ENCODE measurements at places on chromosomes 5 and 9. TPM values are rescaled to one million over a fixed set of nuclear protein-coding genes. Genes with fewer than 3 reads are reported as not detected.

Gene NRG2
- total RNA-seq = 1.4 TPM

Gene PKD2L2
- total RNA-seq = 0.21 TPM

Gene CDKN2B
- 1.8 TPM for total RNA-seq

Gene SLC25A2
- total RNA-seq = 0.69 TPM

DNA sequence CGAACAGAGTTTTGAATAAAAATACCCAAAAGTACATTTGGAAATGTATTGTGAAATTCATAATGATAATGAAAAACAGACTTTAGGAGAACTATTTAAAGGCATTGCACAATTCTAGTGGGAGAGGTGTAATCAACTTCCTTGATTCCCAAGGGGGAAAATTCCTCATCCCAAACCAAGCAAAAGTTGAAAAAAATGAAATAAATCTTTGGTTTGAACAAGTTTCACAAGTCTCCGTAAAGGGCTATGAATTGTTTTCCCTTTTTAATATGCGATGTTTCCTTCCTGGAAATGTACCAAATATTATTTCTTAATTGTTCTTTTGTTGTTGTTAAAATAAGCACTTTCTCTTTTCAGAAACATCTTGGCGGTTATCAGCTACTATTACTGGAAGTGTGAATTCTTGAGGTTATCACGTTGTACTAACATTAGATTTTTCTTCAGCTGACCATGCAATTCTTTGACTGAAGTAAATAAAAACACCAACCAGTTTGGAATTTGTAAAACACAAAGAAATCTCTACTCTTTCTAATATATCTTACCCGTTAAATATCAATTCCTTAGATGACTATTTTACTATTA lies 59.3 kb downstream of the SVEP1 start:
- DNase-seq = no peak

DNA sequence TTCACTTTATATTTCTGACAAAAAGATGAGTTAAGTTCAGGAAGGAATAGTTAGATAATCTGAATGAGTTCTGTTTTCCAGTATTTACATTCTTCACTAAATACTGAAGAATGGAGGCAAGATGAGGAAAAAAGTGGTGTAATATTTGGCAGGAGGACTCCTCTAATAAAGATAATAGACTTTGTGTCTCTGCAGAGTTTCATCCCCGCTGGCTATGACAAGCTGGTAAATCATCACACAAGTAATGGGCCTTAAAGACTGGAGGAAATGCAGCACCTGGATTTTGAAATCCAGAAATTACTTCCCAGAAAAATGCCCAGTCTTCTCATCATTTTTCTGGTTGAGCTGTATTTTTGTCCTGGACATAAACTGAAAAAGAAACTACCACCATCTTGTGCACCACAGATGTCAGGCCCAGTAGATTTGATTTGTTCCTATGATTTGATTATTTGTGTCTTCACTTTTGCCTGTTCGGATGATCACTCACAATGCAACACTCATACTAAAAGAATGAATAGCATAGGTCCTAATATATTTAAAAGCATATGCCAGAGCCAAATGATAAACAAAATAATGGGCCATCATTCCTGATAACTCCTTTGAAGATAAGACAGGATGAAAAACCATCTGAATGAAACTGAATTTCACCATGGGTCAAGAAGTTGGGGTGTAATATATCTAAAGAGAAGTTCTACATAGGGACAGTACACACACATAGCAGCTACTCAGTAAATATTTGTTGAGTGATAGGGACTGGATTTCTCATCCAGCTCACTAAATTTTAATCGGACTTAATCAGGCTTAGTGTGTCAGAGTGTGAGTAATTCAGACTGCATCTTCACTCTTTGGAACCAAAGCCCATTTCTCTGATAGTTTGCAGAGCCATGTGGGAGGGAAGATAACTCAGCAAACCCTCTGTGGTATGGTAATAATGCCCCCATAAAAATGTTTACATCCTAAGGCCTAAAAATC lies 200.5 kb downstream of the HINT1 start:
- no peak for DNase-seq

GRCh38 chr5:36396640-36397039 lies 94.9 kb upstream of the RANBP3L start:
- DNase-seq = no peak

All from urinary bladder (tissue), 4 donors.